ENCODE measurements at places on chromosomes 3 and 15.

DNA sequence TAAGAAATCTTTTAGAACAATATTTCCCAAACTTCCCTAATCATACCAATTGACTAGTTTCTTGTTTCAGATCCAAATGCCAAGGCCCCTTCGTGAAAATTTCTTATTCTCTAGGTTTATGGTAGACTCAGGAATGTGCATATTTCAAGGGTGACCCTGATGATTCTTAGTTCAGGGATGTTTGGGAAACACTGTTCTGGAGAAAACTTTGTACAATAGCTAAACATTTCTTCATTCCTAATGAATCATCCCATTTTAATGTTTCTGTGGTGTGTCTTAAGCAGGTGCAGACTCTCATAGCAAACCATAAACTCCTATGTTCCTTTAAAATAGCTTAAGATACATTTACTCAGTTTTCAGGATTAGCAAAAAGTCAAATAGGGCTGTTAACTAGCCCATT is 314.5 kb downstream of the TIGIT start:
- no peak for DNase-seq

- no peak for DNase-seq
These were observed 18.4 kb downstream of the TM4SF18 start for GRCh38 chr3:149314807-149315578.

GRCh38 chr3:44146073-44146472 is 95.6 kb upstream of the TOPAZ1 start:
- DNase-seq = no peak

- no peak for DNase-seq
These were observed 74.8 kb upstream of the GATA2 start for GRCh38 chr3:128567705-128568356.

DNA sequence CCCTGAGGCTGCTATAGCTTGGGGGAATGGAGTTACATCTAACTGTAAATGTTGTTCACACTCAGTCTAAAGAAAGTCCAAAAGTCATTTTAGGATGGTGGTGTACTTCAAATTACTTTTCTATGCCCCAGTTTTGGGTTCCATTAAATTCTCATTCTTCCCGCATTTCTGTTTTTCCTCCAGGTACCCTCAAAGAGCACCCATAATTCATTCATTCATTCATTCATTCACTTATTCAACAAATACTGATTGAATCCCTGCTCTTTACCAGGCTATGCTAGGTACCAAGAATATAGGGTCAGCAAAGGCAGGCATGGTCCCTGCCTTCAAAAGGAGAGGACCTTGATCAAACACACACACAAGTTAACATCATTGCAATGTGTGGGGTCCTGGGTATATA is 76.1 kb downstream of the CCNL1 start:
- no peak for DNase-seq

DNA sequence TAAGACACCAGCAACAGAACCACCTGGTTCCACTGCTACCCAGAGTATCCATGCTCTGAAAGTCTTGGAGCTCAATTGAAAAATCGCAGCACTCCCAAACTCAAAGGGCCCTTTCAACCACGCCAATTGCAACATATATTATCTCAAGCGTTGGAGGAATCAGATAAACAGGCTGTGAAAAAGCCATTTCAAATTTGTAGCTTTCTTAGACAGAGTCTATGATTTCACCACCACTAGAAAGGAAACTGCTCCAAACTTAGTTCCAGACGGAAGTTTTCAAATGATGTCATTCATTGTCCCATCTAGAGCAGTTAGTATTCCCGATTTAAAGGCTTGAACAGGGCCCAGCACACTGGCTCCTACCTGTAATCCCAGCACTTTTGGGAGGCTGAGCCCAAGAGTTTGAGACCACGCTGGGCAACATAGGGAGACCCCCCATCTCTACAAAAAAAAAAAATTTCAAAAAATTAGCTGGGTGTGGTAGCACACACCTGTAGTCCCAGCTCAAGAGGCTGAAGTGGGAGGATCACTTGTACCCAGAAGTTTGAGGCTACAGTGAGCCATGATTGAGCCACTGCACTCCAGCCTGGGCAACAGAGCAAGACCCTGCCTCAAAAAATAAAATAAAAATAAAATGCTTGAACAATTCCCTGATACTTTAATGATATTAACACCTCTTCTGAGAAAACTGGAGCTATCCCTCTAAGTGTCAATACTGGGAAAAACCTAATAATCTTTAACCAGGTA is 16.8 kb downstream of the TNIK start:
- no peak for DNase-seq

- DNase-seq = no peak
These were observed 580.3 kb downstream of the MECOM start for GRCh38 chr3:169083163-169083562.

GRCh38 chr15:76158226-76158625 is 98.4 kb downstream of the TMEM266 start:
- no peak for DNase-seq

- no peak for DNase-seq
These were observed 8.4 kb upstream of the GP5 start for GRCh38 chr3:194407423-194407822.

DNA sequence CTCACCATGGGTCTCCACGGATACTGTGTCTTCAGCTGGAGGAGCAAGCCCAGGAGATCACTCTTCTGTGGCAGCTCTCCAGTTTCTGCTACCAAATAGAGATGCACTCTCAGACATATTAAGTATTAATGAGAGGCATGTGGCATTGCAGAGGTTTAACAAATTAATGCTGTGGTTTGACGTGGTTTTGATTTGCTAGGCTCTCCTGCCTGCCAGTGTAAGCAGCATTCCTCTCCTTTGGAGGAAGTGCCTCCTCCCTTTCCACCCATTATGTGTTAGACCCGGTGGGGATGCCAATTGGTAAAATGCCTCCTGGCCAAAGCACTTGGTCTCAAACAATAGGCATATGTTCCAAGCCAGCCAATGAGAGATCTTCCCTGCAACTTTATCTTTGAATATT is 124.8 kb downstream of the MYLK start:
- no peak for DNase-seq

DNA sequence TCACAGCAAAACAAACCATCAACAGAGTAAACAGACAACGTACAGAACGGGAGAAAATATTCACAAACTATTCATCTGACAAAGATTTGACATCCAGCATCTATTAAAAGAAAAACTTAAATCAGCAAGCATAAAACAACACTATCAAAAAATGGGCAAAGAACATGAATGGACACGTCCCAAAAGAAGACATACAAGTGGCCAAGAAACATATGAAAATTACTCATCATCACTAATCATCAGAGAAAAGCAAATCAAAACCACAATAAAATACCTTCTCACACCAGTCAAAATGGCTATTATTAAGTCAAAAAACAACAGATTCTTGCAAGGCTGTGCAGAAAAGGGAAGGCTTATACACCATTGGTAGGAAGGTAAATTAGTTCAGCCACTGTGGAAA is 13.7 kb upstream of the SERPINI2 start:
- DNase-seq = no peak

- no peak for DNase-seq
These were observed 456.3 kb downstream of the FOXP1 start for GRCh38 chr3:71127052-71127831.

- no peak for DNase-seq
These were observed 499.1 kb downstream of the MAGI1 start for GRCh38 chr3:65539616-65540015.

DNA sequence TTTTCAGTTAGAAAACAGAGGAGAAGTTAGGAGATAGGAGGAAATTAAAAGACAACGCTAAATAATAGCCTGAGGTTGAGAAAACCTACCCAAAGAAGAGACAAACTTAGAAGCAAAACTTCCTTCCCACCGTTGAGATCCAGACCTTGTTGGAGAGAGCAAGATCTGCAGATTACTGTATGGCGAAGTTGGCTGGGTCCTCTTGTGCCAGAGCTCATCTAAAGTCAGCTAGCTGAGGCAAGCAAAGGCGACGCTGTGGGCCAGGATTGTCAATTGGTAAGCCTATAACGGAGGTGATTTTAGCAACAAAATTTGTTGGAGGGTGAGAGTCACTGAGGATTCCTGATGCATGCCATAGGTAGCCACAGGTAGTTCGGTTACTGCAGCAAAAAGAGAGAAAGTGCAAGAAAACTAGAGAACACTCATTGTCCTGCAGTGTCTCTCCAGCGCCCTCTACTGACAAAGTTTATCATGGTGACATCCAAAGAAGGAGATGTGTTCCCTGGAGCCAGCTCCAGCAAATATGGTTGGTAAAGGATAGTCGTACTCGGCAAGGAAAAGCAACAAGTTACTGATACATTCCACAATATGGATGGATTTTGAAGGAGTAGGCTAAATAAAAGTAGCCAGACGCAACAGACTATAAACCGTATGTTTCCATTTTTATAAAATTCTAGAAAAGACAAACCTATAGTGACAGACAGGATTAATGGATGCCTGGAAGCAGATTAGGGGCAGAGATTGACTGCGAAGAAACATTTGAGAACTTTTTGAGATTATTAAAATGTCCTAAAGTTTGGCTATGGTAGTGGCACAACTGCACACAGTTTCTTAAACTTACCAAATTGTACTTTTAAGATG is 9.8 kb upstream of the OR5K4 start:
- no peak for DNase-seq

- no peak for DNase-seq
These were observed 8.5 kb downstream of the EIF4G1 start for GRCh38 chr3:184322731-184323487.

GRCh38 chr3:87625876-87626275 is 349.5 kb upstream of the POU1F1 start:
- no peak for DNase-seq

DNA sequence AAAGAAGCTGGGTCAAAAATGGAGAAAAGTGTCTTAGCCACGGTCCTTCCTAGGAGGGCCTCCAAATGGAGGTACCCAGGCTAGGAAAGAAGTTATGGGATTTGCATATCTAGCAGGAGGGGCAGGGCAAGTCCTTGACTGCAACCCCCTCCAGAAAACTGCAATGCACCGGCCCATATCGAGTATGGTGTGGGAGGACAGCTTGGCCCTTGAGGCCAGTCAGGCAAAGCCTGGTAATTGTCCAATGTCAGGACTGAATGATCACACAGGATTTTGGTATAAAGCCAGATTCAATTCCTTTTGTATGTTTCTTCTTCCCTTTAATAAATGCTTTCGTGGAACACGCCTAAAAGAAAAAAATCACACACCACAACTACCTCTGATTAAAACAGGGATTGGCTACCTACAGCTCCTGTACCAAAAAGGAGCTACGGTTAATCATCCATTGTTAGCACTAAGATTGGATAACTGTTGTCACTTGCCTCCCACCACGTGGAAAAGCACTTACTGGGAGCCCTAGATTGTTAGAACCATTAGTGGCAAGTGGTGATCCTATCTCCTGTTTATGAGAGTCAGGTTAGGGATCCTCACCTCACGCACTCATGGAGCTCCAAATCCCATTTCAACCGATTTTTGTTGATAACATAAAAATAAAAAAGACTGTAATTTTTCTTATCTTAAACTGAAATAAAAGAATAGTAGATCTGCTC is 1.2 kb downstream of the ZNF770 start:
- DNase-seq = no peak

GRCh38 chr15:56856934-56857333 is 61.5 kb upstream of the TCF12 start:
- DNase-seq = no peak

- DNase-seq = no peak
These were observed 70.5 kb upstream of the CCDC39 start for GRCh38 chr3:180749796-180750195.

GRCh38 chr3:50714946-50715345 is 40.2 kb downstream of the DOCK3 start:
- DNase-seq = no peak

GRCh38 chr3:10702961-10703740 is 112.9 kb upstream of the SLC6A11 start:
- DNase-seq = no peak

DNA sequence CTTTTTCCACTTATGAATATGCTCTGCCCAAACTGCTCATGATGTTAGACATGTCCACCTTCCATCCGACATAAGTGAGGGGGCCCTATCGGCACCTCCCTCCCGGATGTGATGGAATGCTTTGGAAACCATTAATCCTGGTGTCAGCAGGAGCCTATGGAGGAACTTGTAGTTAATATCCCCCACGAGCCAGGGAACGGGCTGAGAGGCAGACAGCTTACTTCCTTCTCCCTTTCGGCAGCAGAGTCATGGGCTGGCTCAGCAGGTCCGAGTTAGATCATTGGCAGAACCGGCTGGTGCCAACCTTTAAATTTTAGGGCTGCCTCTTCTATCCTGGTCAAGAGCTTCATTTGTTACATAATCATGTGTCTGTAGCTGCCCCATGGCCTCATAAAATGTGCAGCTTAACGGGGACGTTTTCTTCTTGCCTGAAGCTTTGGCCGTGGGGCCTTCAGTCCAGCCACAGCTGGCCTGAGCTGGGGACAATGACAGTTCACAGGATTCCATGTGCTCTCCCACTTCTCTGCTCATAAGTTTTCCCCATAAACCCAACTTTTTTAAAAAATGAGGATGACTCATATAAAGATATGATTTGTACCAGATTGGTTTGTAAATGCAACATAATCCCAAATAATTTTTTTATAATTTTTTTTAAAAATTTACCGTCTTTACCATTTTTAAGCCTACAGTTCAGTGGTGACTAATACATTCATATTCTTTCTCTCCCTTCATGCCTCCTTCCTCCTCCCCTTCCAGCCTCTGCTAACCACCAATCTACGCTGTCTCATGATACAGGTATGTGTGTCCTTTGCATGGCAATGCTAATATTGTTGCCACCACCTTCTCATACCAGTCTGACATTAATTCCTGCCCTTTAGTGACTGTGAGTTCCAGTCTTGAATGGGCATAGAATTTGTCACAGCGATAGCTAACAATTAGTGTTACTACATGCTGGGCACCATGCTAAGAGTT is 62.2 kb upstream of the RGMA start:
- no peak for DNase-seq

- no peak for DNase-seq
These were observed 37.8 kb downstream of the MITF start for GRCh38 chr3:69776920-69777581.

GRCh38 chr3:152058856-152059255 is 185.4 kb downstream of the SUCNR1 start:
- DNase-seq = no peak

DNA sequence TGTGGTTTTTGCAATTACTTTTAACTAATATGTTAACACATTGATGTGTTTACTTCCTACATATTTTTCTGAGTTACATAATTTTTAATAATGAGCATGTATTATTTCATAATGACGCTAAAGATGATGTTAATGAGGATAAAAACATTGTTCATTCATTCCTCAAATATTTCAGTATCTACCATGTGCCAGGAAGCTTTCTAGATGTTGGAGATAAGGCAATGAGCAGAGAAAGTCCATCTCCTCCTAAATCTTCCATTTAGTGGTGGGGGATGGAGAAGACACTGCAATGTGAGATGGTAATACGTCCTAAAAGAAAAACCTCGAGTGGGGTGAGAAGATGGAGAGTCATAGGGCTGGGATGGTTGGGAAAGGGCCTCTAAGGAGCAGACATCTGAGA is 132.7 kb downstream of the MYLK start:
- no peak for DNase-seq

Measured in substantia nigra (tissue), 51 donors.